ENCODE measurements at places on chromosomes 12 and 14. TPM values are rescaled to one million over a fixed set of nuclear protein-coding genes. Genes with fewer than 3 reads are reported as not detected.
A peak's percentile ranks its signal among the peaks of the same experiment; 100 is the strongest.

GPR162 gene
- total RNA-seq: 16.6 TPM

DNA sequence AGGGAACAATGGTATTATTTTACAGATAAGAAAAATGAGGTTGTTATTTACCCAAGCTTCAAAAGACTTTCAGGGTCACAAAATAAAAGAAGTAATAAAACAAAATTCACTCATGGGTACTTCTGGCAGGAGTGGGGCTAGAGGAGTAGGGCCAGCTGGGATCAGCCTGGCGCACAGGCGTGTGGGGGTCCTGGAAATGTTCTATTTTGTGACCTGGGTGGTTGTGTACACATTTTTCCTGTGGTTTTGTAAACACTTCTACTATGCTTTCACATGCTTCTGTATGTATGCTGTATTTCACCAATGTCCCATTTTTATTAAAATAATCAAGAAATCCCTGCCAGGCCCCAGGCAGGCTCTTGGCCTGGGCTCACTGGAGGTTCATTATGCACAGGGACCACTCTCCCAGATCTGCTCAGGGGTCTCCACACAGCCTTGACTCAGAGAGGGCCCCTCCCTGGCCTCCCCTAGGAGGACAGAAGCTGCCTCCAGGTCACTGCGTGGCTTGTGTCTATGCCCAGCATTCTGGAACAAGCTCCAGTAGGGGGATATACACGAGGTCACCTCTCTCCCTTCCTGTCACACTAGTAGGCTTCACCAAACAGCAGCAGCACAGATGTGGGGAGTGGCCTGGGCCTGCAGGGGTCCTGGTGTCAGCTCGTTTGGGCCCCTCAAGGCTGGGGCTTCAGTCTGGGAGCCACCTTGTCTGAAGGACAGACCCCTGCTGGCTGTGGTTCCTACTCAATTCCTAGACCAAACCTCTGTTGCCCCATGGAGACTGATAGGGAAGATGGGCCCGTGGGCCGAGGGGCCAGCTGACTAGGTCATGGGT lies 37.8 kb downstream of the ANAPC7 start:
- no peak overlapping the region for H3K4me3 ChIP-seq
- no peak overlapping the region for H3K27ac ChIP-seq
- no peaks in the 10 kb centered on the region for H3K27me3 ChIP-seq
- no peaks in the 10 kb centered on the region for H3K36me3 ChIP-seq
- no peaks in the 10 kb centered on the region for H3K4me1 ChIP-seq

ERGIC2 gene
- 63.9 TPM for total RNA-seq

DNA sequence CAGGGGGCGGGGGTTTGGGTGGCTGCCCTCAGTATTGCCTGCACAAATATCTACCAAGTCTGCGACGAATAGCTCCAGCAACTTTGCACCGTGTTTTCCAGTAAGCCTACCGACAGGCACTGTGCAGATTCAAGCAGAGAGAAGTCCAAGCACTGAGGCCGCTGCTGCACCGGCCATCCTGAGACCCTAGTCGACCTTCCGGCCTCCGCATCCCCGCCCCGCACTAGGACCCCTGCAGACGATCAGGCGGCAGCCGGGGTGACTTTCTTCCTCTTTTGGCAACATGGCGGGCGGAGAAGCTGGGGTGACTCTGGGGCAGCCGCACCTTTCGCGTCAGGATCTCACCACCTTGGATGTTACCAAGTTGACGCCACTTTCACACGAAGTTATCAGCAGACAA lies at the start of gene EIF2S3B:
EIF2S3B (plus strand) TSS at position 271 of the 400 bp plus-strand sequence; CDS start at position 284, 13 bp downstream.
- H3K4me3 ChIP-seq: no peak within 1 kb of the TSS
- no peaks in the 10 kb centered on the region for H3K36me3 ChIP-seq
- H3K27me3 ChIP-seq: no peaks in the 10 kb centered on the region
- no peaks in the 10 kb centered on the region for H3K4me1 ChIP-seq

GPR132 gene
- 2.9 TPM for total RNA-seq

DNA sequence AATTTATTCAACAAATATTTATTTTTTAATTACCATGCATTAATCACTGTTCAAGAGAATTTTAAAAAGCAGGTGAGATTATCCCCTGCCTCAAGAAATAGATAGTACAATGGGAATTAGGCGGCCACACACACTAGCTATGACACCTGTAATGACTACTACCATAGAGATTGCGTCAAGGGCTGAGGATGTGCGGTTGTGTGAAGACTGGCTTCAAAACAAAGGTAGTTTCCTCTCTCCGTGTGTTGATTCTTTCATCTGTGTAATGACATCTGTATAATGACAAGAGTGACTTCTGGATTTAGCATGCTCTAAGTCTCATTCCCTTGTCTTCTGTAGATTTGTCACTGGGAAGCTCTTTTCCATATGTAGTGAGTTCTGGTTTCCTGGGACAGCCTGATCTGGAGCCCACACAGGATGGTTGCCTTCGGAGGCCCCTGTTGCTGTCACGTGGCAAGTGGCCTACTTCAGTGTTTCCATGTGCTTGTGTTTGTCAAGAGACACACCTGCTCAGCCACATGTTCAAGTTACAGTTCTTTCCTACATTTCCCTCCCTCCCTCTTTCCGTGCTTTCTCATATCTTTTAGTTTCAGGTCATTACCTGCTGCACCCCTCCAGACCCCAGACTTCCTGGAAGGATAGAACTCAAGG lies 64.3 kb downstream of the GALNT8 start:
- no peaks in the 10 kb centered on the region for H3K4me1 ChIP-seq
- H3K27me3 ChIP-seq: peaks cover 2% of the 10 kb centered on the region
- no peaks in the 10 kb centered on the region for H3K36me3 ChIP-seq

DNA sequence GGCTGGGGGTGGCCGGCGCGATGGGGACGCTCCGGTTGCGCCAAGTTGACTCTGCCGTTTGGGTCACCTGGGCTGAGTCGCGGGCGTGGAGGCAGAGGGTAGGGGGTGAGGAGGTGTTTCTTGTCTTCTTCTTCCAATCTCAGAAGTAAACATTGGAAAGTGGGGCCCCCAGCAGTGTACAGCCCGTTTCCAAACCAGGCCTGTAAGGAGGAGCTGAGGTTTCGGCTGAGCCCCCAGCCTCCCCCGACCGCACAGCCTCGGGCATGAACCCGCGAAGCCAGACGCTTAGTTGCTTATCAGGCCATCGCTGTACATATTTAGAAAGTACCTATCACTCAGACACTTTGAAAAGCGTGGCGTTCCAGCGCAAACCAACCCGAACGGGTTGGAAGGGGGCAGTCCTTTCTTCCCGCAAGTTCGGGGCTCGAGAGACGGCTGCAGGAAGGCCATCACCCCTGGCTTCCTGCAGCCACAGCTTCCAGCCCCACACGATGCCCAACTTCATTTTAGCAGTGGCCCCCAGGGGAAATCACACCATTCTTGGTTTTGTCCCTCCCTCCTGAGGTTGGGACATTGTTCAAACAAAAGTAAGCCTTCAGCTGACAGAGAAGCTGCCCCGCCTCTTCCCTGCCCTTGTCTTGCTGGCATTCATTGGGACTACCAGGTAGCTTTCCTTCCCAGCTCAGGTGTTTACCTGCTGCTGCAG lies 164.1 kb downstream of the ZFP36L1 start:
- DNase-seq: peak; percentile 38
- no peaks in the 10 kb centered on the region for H3K36me3 ChIP-seq
- no peak overlapping the region for H3K4me3 ChIP-seq
- H3K4me1 ChIP-seq: peaks cover 3% of the 10 kb centered on the region
- no peak overlapping the region for H3K27ac ChIP-seq
- H3K27me3 ChIP-seq: no peaks in the 10 kb centered on the region

GRCh38 chr12:128817111-128818015 lies 6.4 kb downstream of the SLC15A4 start:
- peak overlapping the region; percentile 60 for H3K27ac ChIP-seq
- peaks cover 3% of the 10 kb centered on the region for H3K36me3 ChIP-seq
- no peaks in the 10 kb centered on the region for H3K27me3 ChIP-seq
- H3K4me3 ChIP-seq: no peak overlapping the region

GRCh38 chr12:31867292-31867691 lies 91.9 kb upstream of the RESF1 start:
- H3K4me1 ChIP-seq: no peaks in the 10 kb centered on the region
- H3K27me3 ChIP-seq: no peaks in the 10 kb centered on the region
- H3K27ac ChIP-seq: no peak overlapping the region
- no peak for DNase-seq
- H3K4me3 ChIP-seq: no peak overlapping the region

KITLG gene
- 19.1 TPM for total RNA-seq

DNA sequence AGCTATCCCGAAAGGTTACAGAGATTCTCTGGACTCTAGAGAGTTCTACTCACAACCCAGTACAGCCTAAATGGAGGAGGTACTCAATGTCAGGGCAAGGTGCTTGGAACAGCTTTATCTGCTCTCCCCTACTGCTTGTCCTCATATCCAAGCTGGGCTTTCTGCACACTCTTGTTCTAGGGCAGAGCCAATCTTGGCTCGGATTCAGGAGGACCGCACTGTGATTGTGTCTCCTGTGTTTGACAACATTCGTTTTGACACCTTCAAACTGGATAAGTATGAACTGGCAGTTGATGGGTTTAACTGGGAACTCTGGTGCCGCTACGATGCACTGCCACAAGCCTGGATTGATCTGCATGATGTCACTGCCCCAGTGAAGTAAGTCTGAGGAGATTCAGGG lies 25.0 kb downstream of the GALNT8 start:
- H3K27ac ChIP-seq: no peak overlapping the region
- H3K4me1 ChIP-seq: no peaks in the 10 kb centered on the region
- no peaks in the 10 kb centered on the region for H3K36me3 ChIP-seq
- no peak overlapping the region for H3K4me3 ChIP-seq

DNA sequence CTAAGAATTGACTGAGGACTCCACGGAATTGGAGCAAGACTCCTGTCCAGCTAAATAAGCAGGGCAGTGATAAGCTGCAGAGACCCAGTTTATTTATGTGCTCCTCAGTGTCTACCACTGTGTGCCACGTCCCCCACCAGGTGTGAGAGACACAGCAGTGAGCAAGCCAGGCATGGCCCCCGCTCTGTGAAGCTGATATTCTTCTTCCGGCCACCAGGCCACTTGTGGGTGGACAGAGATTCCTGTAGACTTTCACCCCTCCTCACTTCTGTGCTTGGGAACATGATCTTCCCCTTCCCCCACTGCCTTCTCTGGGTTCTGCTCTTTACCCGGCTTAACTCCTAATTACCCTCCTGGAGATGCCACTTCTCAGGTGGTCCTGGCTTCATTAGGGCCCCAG lies 21.3 kb downstream of the BRAP start:
- no peak for DNase-seq
- no peak overlapping the region for H3K27ac ChIP-seq
- H3K4me3 ChIP-seq: no peak overlapping the region
- peaks cover 5% of the 10 kb centered on the region for H3K36me3 ChIP-seq
- H3K27me3 ChIP-seq: no peaks in the 10 kb centered on the region

DNA sequence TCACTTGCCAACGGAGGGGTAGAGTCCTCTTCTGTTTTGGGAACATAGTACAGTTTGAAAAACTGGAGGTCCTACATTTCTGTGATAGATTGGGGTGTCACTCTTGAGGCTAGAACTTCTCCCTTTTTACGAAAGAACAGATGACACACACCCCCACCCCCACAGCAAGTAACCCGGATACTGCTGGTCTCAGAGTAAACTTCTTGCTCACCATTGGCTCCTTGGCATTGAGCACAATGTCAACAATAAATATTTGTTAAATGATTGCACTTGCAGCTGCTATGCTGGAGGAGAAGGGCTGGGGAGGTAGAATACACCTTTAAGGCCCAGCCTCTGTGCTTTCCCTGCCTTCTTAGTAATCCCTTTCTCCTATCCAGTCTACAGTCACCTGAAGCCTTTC lies 149.8 kb downstream of the TGFB3 start:
- no peak for DNase-seq
- no peaks in the 10 kb centered on the region for H3K27me3 ChIP-seq

RASAL1 gene
- total RNA-seq: not detected

DNA sequence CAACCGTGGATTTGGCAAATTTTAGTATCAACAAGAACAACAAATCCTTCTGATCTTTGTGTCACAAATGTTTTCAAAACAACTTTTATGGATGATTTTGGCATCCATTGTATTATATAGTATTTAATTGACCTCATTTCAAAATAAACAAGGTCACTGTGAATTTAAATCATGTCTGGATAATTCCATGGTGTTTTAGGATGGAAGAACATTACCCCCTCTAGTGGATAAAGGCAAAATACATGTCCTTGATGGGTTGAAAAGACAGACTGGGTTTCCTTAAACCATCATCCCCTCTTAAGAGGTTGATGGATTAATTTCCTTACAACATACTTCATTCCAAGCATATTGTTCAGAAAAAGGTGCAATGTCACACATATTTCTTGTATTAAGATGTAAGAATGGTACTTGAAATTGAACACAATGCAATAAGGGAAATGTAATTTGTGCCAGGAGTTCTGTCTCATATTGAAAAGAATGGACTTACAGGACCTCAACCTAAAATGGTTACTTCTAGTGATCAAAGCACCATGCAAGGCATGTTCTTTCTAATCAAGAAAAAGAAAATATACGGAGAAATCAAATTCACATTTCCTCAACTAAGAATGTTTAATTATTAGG lies 352.0 kb downstream of the BCAT1 start:
- H3K36me3 ChIP-seq: no peaks in the 10 kb centered on the region
- no peak overlapping the region for H3K27ac ChIP-seq
- no peak for DNase-seq
- H3K27me3 ChIP-seq: no peaks in the 10 kb centered on the region
- no peak overlapping the region for H3K4me3 ChIP-seq

KLRC3 gene
- not detected for total RNA-seq

DNA sequence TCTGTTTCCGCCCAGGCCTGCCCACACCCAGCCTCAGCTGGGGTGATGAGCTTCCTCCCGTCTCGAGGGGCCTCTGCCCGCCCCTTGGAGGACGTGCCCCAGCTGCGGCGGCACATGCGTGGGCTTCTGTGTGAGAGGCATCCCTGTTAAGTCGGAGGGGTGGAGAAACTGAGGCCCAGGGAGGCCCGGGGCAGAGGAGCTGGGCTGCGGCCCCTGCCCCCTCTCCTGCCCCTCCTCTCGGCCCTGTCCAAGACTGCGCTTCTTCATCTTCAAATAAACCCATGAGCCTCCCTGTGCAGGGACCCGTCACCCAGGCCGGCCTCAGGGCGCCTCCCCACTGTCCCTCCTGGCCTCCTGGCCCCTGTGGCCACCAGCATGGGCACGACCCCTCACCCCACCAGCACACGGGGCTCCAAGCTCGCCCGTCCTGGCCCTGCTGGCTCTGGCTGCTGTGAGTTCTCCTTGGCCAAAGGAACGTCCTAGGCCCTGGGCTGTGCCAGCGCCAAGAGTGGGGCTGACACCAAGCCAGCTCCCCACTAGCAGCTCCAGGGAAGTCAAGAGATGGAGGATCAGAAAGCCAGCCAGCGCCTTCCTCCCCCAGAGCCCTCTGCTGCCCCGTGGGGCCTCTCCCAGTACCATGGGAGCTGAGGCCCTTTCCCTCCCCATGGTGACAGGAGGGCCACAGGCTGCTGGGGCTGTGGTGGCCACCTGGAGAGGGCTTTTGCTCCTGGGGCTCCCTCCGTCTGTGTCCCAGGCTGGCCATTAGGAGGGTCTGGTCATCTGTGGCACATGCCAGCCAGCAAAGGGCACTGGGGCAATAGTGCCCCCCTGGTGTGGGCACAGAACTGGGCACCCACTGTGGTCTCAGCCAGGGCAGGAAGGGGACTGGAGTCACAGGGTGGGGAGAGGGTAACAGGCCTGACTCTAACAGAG lies 180.4 kb downstream of the KIF26A start:
- no peaks in the 10 kb centered on the region for H3K36me3 ChIP-seq
- no peaks in the 10 kb centered on the region for H3K27me3 ChIP-seq
- DNase-seq: no peak
- no peak overlapping the region for H3K27ac ChIP-seq
